ENCODE measurements at places on chromosomes 11 and 22.

- DNase-seq: peak; percentile 18
These were observed 7.0 kb downstream of the C11orf86 start for GRCh38 chr11:66981976-66982578.

DNA sequence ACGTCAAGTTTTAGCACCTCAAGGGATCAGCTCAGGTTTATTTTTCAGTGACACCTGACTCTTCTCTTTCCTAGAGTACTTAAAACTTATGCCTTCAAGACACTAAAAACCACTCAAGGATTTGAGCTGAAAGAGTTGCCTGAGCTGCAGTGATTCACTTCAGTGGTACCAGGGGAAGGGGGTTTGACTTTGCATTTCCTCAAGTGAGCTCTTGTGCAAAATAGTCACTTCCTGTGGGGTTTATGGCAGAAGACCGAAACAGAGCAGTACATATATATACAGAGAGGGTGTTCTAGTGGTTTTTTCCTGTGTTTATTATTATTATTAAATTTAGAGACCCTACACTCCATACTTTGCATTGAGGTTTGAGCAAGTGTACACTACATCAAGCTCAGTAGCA lies 60.7 kb downstream of the DBX1 start:
- no peak for DNase-seq

- DNase-seq: no peak
These were observed 14.4 kb downstream of the FBLN1 start for GRCh38 chr22:45516923-45517675.

DNA sequence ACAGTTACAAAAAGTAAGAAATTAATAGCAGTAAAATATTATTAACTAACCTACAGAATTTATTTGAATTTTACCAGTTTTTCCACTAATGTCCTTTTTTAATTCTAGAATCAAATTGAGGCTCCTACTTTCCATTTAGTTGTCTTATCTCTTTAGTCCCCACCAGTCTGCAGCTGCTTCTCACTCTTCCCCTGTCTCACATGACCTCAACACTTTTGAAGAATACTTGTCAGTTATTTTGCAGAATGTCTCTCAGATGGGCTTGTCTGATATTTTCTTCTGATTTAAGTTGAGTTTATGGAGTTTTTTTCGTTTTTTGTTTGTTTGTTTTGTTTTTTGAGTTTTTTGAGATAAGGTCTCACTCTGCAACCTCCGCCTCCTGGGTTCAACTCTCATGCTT lies 74.3 kb upstream of the ADORA2A start:
- DNase-seq: no peak
